Neural progenitor cell (in vitro differentiated cells): ENCODE measurements at places on chromosomes 11 and 22.

DNA sequence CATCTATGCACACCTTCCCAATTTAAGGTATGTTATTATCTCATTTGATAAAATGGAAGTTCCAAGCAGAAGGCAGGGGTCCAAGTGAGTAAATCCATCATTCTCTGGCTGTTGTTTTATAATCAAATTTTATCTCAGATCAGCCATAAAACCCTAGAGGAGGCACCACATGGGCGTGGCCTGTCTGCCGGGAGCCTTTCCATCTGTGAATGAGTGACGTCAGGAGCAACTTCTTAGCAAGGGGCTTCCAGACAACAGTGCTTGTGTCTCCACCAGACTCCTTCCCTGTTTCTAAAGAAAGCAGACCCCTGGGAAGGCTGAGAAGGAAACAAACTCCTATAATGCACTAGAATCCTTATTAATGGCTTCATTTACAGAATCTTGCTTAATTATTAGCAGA is 13.5 kb downstream of the SEZ6L start:
- no peak overlapping the region for H3K4me3 ChIP-seq
- H3K27ac ChIP-seq: no peak overlapping the region
- H3K27me3 ChIP-seq: peaks cover 28% of the 10 kb centered on the region
- peak; percentile 11 for DNase-seq

GRCh38 chr11:109132539-109132938 is 289.5 kb upstream of the C11orf87 start:
- peaks cover 7% of the 10 kb centered on the region for H3K4me1 ChIP-seq
- no peaks in the 10 kb centered on the region for H3K36me3 ChIP-seq
- H3K27me3 ChIP-seq: no peaks in the 10 kb centered on the region
- no peak for DNase-seq
- H3K27ac ChIP-seq: no peak overlapping the region

GRCh38 chr11:79980916-79981315 is 540.1 kb upstream of the TENM4 start:
- H3K27ac ChIP-seq: no peak overlapping the region
- H3K4me3 ChIP-seq: no peak overlapping the region
- H3K36me3 ChIP-seq: no peaks in the 10 kb centered on the region
- no peak for DNase-seq
- peaks cover 3% of the 10 kb centered on the region for H3K4me1 ChIP-seq

GRCh38 chr11:102950622-102951081 is 4.9 kb downstream of the MMP13 start:
- H3K36me3 ChIP-seq: no peaks in the 10 kb centered on the region
- no peak overlapping the region for H3K4me3 ChIP-seq
- H3K27me3 ChIP-seq: no peaks in the 10 kb centered on the region
- H3K27ac ChIP-seq: no peak overlapping the region

- DNase-seq: no peak
- H3K36me3 ChIP-seq: no peaks in the 10 kb centered on the region
- no peaks in the 10 kb centered on the region for H3K4me1 ChIP-seq
- peaks cover 14% of the 10 kb centered on the region for H3K27me3 ChIP-seq
These were observed 79.1 kb upstream of the SLC22A12 start for GRCh38 chr11:64511966-64512365.

DNA sequence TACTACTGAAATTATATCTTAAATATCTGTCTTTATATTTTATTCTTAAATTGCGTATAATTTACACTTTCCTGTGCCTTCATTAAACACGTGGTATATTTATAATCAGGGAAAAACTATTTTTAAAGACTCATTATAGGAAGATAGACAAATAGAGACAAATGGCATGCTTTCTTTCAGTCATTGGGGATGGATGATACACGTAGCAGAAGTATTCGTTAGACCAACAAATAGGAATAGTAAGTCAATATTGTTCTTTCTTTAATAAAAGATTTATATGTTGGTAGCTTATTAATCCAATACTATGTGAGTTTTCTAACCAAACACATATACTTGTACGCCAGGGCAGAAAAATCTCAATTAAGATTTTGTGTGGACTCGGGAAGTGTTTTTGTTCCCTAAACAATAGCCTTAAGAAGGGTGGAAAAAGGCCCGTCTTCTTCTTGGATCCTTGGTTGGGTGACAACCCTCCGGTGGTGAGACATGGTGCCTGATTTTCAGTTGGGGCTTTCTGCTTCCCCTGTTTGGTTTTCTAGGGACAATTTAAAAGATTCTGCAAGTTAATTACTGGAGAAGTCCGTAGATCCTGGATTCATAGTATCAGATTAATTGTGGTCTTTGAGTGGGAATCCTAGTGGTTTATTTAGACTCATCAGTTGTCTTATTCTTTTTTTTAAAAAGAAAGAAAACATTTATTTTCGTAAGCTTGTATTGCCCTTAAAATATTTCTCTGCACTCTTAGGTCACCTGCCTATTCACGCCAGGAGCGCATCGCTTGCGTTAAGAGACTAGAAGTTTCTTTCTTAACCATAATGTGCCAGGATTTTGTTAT is 83.5 kb upstream of the WNT7B start:
- H3K27me3 ChIP-seq: peaks cover 100% of the 10 kb centered on the region
- no peaks in the 10 kb centered on the region for H3K36me3 ChIP-seq
- no peaks in the 10 kb centered on the region for H3K4me1 ChIP-seq
- no peak for DNase-seq

DNA sequence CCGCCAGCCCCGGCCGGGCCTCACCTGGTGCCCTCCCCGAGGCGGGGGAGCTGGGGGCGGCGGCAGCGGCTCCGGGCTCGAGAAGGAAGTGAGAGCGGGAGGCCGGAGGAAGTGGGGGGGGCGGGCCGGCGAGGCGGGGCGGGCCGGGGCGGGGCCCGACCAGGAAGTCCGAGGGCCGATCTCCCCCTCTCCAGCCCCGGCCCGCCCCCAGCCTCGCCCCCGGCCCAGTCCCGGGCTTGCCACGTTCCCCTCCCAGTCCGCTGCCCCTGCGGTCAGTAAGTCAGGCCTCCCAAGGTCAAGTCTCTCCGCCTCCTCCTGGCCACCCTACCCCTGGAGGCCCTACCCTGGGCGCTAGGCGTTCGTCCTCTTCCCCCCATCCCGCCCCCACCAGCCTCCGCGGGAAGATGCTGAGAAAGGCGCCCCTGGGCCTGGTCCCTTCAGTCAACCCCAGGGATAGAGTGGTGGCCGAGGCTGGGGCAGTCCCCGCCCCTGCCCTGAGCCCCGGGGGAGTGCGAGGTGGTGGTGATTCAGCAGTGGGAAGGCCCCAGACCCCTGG is at the start of gene RHOG:
Gene RHOG, minus strand, starts transcription at position 90 of the 556 bp plus-strand sequence. CDS start 12,821 bp downstream, outside the sequence.
- no peak for DNase-seq
- H3K36me3 ChIP-seq: no peaks in the 10 kb centered on the region
- H3K4me3 ChIP-seq: peak within 1 kb of the TSS; percentile 98
- H3K4me1 ChIP-seq: peaks cover 7% of the 10 kb centered on the region

DNA sequence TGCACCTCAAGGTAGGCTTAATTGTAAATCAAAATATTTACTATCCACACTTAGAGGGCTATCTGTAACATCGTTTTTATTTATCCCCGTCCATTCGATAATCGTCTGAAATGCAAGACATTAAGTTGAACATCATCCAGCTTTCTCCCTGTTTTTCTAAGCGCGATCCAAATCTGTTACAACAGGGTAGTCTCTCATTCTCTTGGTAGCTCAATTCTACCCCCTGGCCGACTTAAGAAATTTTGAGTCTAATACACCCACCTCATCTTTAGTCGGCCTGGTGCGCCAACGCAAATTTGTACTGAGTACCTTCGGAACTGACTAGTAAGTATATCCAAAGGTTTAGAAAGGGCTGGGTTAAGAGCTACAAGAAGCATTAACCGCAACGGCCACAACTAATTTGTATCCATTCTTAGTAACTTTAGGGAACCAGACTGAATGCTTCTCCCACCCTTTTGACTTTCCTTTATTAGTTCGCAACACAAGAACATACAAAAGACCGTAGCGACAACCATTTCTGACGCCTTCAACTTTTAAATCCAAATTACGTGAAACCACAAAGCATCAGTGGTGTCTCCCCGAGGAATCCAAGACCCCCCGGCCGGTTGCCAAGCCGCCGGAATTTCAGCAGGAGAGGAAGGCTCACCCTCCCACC is 1.0 kb upstream of the ZNF143 start:
- H3K36me3 ChIP-seq: no peaks in the 10 kb centered on the region
- H3K27me3 ChIP-seq: no peaks in the 10 kb centered on the region
- H3K4me1 ChIP-seq: no peaks in the 10 kb centered on the region
- DNase-seq: no peak
- H3K27ac ChIP-seq: peak overlapping the region; percentile 98

DNA sequence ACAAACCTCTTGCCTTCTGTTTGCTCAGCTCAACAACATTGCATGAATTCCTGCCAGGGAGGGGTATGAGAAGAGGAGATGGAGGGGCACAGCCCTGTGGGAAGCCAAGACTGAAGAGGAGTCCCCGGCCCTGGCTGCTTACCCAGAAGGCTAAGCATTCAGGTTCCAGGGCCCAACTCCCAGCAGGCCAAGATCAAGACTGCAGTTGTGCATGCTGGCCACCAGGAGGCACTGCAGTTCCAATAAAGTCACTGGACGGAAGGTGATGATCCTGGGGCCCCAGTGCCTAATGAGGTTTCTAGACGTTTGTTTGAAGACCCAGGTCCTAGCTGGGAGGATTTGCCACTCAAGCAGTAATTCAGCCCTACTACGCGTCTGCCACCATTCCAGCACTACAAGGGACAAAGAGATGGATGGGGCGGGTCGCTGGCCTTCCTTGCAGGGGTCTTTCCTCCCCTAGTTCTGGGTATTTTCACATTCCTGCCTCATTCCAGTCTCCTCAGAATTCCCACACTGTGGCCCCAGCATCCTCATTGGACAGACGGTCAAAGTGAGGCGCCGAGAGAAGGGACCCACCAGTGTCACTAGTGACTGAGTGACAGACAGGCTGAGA is 23.6 kb downstream of the ALX4 start:
- no peaks in the 10 kb centered on the region for H3K27me3 ChIP-seq
- no peak overlapping the region for H3K4me3 ChIP-seq
- no peaks in the 10 kb centered on the region for H3K36me3 ChIP-seq
- DNase-seq: peak; percentile 82
- peaks cover 9% of the 10 kb centered on the region for H3K4me1 ChIP-seq

DNA sequence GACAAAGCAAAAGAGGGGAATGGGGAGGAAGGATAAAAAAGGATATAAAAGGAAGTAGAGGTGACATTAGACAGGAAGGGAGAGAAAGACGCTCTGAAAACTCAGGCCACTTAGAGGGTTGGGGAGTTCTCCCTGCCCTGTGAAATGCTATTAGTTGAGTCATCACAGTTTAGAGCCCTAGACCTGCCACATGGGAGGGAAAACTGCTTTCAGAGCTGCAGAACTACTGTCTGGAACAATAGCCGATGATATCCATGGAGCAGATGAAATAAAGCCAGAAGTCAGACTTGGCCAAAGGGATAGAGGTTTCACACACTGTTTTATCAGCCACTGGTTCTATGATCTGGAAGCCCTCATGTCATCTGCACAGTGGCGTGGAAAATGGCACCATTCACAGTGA is 157.9 kb downstream of the NCAM1 start:
- H3K27ac ChIP-seq: no peak overlapping the region
- H3K4me1 ChIP-seq: peaks cover 11% of the 10 kb centered on the region
- DNase-seq: no peak
- no peaks in the 10 kb centered on the region for H3K27me3 ChIP-seq

DNA sequence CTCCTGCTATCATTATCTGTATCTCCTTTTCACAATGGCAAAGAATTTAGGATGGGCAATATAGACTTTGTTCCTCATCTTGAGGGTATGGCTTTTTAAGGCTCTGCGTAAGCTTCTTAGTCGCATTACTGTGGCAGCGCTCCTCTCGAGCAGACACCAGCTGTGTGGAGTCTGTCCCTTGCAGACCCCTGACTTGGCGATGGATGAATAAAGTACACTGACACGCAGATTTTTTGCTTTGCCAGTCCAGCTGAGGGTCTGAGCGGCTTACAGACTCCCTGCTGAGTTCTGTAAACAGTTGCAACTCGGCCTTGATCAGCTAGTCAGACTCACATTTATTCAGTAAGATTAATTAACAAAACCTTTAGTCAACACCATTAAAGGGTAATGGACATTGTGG is 390.0 kb upstream of the CNTN5 start:
- DNase-seq: peak; percentile 70
- H3K4me1 ChIP-seq: peaks cover 25% of the 10 kb centered on the region
- no peaks in the 10 kb centered on the region for H3K36me3 ChIP-seq
- H3K4me3 ChIP-seq: no peak overlapping the region

- no peak overlapping the region for H3K27ac ChIP-seq
- H3K36me3 ChIP-seq: no peaks in the 10 kb centered on the region
- no peak for DNase-seq
These were observed 43.9 kb downstream of the CCDC34 start for GRCh38 chr11:27319072-27319471.

DNA sequence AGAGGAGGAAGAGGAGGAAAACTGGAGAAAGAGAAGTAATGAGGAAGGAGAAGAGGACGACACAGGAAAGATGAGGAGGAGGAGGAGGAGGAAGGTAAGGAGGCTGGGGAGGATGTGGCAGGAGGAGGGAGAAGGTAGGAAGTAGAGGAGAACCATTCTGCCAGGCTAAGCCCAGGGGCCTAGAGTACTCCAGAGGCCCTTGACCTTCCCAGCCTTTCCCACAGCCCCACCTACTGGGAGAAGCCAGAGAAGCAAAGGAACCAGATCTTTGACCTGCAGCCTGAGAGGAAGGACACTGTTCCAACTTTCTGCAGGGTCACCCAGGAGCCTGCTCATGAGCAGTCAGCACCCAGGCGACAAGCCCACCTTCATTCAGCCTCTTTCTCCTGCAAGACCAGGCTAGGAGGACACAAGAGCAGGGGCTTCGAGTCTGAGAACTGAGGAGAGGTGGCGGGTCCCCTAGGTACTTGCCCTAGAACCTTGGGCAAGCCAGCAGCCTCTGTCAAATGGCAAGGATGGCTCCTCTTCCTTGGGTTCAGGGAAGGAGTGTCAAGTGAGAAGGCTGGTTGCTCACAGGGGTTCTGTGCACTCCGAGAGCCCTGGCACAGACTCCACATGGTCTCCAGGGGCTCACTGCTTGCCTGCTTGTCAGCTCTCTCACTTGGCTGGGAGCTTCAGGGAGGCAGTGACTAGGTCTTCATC is 27.9 kb upstream of the OAF start:
- peaks cover 43% of the 10 kb centered on the region for H3K27me3 ChIP-seq
- no peak overlapping the region for H3K4me3 ChIP-seq
- H3K36me3 ChIP-seq: no peaks in the 10 kb centered on the region
- H3K4me1 ChIP-seq: peaks cover 62% of the 10 kb centered on the region
- no peak for DNase-seq
